ENCODE measurements at places on chromosomes 7 and 10. TPM values are rescaled to one million over a fixed set of nuclear protein-coding genes. Genes with fewer than 3 reads are reported as not detected.

- no peak for ATAC-seq
Observed at GRCh38 chr10:91201213-91201996, 19.1 kb upstream of the PCGF5 start.

GRCh38 chr7:35797311-35797710 is 3.5 kb upstream of the SEPTIN7 start:
- ATAC-seq = no peak

OR2A5 gene
- not detected for total RNA-seq

DNA sequence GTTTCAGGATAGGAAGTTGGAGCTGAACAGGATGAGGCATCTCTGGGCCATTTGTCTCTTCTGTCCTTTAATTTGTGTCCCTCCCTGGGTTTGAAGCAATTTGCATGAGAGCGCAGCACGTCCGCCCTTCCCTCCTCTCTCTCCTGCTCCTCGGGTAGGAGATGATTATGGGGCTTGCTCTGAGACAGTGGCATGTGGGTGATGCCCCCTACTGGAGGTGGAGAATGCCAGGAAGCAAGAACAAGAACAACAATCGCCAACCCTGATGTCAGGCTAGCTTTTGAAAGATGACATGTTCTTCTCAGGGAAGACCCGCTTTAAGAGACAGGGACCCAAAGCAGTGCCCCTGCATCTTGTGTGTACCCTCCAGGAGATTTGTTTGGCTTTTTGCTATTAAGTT is 63.9 kb upstream of the LOXL4 start:
- ATAC-seq = no peak

PAX2 gene
- total RNA-seq = not detected

GDF10 gene
- 9.8 TPM for total RNA-seq

GRCh38 chr10:96921655-96922054 is 89.6 kb downstream of the LCOR start:
- ATAC-seq = no peak

DNA sequence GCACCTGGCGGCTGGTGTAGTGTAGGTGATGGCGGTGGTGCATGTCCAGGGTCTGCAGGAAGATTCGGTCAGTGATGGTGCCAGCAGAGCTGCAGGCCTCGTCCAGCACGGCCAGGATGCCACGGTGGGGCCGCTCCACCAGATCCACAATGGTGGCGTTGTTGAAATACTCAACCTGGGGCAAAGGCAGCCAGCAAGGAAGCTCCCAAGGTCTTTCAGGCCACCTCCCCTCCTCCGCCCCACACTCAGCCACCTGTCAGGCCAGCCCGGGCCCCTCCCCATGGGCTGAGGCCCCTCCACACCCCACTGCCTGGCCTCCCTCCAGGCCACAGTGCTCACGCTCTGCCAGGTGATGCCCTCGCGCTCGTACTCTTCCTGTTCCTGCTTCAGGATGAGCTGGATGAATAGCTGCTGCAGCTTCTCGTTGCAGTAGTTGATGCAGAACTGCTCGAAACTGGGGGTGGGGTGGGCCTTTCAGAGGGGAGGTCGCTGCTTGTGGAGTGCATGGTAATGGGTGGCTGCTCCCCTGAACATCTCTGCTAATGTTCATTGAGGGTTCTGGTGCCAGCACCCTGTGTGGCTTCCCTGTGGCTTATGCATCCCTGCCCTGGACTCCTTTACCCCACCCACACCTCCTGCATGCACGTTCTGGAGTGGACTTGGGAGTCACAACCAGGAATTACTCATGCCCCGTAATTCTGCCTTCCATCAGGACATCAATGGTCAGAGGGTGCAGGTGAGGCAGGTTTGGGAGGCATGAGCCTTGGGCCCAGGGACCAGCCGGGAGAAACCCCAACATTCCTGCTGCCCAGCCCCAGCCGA is 8.9 kb downstream of the MYO1G start:
- ATAC-seq = no peak

AMPH gene
- 4.7 TPM for total RNA-seq

YWHAG gene
- total RNA-seq = 65.8 TPM

MYOF gene
- total RNA-seq = 98.0 TPM

DNA sequence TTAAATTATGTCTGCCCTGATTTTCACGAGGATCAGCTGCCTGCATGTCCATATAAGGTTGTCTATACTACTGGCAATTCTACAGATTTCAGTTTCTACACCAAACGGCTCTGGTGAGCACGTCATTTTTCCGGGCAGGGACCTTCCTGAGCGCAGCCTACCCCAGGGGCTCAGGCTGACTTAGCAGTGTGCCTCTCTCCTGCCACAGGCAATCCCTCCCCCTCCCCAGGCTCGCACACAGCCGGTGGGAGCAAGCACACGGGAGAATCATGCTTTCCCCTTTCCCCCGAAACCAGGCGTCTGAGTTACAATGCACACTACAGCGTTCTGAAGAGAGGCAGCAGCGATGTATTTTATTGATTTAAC is 1.7 kb downstream of the KLF6 start:
- peak; percentile 11 for ATAC-seq

PRLHR gene
- 0.35 TPM for total RNA-seq

GRCh38 chr10:90959826-90960225 is 38.9 kb upstream of the ANKRD1 start:
- ATAC-seq = no peak

DNA sequence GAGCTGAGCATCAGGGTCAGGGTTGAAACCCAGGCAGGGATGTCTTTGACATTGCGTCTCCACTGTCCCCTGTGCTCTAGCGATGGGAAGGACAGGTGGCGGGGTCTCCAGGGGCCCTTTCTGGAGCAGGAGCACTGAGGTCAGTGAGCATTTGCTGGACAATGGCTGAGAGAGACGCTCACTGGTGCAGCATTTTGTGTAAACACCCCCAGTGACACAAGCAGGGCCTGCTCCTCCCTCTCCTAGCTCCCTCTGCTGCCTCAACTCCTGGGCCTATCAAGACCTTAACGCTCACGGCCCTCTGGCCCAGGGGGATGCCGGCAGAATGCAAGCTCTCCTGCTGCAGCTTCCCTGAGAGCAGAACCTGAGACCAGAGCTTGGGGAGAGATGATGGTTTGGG is 17.4 kb upstream of the INMT start:
- ATAC-seq = no peak

- no peak for ATAC-seq
Observed at GRCh38 chr7:23470330-23471105, at the start of gene IGF2BP3. Gene IGF2BP3 (minus strand): TSS chr7:23470491. CDS start chr7:23470110, 381 bp downstream.

MKX gene
- total RNA-seq = 15.3 TPM

- ATAC-seq = no peak
Observed at GRCh38 chr10:27997865-27998177, 1.1 kb downstream of the ODAD2 start.

DNA sequence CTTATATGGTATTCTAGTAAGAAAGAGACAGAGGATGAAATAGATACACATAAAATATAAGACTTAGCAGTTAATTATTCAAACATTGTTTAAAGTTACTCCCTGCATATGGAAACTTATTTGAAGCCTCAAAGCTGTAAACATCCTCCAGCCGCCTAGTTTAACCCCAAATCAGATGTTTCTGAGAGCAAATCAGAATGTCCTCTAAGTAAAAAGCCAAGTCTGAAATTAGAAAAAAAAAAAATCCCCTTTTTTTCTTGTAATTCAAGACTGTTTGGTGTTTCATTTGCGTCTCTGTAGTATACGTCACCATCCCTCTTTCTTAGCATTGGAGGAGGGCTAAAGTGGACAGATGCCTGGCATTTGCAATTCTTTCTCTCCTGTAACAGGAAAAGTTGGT is 46.4 kb downstream of the TMEM26 start:
- no peak for ATAC-seq

- ATAC-seq = no peak
Observed at GRCh38 chr7:1964211-1964912, 268.4 kb downstream of the MAD1L1 start.

GRCh38 chr10:15712883-15713282 is 6.8 kb downstream of the ITGA8 start:
- ATAC-seq = no peak

UNC5B gene
- 3.4 TPM for total RNA-seq

DNA sequence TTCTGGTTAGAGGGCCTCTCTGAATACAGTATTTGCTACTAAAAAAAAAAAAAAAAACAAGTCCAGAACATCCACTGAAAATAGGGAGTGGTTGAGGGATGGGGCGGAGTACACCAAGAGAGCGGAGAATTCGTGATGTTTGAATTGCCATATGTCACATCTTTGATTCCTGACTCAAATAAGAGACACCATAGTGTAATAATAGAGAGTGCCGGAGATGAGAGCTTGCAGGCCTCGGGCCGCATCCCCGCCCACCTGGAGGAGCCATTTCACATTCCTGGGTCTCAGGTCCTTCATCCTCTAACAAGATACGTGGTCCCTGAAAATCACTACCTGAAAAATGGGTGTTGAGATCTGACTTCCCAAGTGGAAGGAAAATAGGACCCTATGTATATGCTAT is 46.8 kb downstream of the KIAA1549 start:
- ATAC-seq = no peak

GRCh38 chr10:20858292-20859124 is 38.6 kb downstream of the NEBL start:
- ATAC-seq = no peak

CWF19L1 gene
- 15.1 TPM for total RNA-seq

CRYGN gene
- 0.27 TPM for total RNA-seq

DNA sequence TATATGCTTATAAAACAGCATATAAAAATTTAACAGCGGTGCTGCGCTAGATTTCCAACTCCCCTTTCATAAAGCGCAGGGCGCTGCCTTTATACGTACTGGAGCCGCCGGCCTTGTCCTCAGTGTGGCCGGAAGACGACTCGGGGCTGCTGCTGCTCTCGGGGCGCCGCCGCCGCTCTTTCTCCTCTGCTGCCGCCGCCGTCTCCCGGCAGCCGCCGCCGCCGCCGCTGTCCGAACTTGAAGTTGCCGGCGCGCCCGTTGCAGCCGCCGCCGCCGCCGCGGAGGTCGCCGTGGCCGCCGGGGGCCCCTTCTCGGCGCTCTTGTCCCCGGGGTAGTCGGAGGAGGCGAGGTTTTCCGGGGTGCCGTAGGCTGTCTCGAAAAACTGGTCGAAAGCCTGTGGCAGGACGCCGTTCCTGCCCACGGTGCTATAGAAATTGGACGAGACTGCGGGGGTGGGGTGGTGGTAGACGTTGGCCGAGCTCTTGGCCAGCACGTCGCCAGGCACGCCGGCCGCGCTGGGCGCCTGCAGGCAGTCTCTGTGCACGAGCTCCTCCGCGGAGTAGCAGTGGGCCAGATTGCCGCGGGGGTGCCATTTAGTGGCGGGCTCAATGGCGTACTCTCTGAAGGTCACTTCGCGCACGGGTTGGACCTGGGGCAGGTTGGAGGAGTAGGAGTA is 557 bp downstream of the HOXA11 start:
- ATAC-seq = no peak

- no peak for ATAC-seq
Observed at GRCh38 chr7:157310676-157311185, 26.1 kb upstream of the DNAJB6 start.

DNA sequence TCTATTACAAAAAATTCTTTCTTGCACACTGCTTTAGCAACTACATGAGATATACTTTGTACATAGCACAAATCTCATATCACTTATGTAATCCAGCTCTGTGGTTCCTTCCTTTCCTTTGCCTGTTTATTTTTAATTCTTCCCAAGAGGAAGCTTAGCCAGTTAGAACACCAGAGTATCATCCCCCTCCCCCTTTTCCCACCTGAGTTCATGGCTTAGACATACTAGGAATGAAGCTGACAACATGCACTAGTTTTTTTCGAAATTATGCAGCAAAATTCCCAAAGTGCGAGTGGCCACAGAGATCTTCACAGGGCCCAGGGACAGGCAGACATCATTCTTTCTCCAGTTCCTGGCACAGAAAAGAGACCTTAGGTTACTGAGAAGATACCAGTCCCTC is 17.8 kb downstream of the CAV1 start:
- no peak for ATAC-seq

PIK3CG gene
- 2.0 TPM for total RNA-seq

SSC4D gene
- 1.1 TPM for total RNA-seq

- no peak for ATAC-seq
Observed at GRCh38 chr7:77403957-77404356, 12.2 kb downstream of the GSAP start.

GRCh38 chr10:79430936-79431335 is 14.5 kb downstream of the ZCCHC24 start:
- ATAC-seq = no peak

DNA sequence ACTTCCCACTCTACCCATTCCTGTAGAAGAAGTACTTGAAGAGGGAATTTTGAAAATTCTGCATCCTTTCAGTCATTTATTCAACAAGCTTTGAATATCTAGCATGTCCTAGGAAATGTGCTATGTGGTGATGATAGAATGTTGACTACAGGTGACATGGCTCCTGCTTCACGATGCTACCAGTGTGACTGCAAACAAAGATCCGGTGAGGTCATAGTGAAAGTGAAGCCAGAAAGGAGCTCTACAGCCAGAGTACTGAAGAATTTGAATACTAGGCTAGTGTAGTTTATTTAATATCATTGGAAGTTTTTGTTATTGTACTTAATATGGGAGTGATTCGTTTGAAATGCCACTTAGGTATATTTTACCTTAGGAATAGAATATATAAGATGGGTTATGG is 348.1 kb downstream of the TFEC start:
- ATAC-seq = no peak

DNA sequence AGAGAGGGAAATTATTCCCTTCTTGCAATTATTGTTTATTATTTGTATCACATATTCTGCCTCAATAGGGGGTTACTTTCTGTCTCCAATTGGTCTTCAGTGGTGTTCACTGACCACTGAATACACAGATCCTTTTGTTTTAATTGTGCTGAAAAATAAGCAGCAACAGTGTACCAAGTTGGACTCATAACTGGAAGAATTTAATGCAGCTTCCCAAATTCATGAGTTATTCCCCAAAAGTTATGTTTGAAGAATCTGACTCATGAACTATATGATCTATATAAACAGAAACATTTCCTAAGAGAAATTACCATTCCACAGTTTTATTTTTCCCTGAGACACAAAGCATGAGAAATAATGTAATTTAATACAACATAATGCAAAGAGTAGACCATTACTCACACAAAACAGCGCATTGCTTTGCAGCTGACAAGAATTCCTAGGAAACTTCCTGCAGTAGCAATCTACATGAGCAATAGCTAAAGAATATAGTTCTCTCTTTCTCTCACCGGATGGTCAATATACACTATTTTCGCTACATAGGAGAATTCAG is 479.2 kb downstream of the HTR7 start:
- no peak for ATAC-seq

DNA sequence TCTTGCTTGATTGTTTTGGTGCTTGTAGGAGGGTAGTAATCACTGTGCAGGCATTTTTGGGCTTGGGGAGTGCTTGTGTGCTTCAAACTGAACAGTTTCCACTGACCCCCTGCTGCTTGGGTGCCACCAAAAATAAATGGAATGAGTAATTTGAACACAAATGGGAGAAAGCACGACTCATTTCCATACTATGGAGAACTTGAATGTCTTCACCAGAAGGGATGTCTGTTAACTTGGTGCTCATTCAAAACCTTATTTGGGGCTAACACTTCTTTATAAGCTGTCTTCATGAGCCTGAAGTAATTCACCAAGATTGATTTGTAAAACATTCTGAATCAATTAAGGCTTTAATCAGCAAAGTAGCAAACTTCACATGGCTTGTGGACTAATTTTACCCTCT is 560.3 kb downstream of the SDK1 start:
- ATAC-seq = no peak

GRCh38 chr7:76381814-76382213 is 23.0 kb upstream of the YWHAG start:
- ATAC-seq = no peak

BRAF gene
- total RNA-seq = 33.1 TPM
